Effector CD4-positive, alpha-beta T cell (primary cell): ENCODE measurements at places on chromosomes 11 and 22.

- DNase-seq = no peak
These were observed 29.8 kb upstream of the LDHA start for GRCh38 chr11:18364495-18365073.

DNA sequence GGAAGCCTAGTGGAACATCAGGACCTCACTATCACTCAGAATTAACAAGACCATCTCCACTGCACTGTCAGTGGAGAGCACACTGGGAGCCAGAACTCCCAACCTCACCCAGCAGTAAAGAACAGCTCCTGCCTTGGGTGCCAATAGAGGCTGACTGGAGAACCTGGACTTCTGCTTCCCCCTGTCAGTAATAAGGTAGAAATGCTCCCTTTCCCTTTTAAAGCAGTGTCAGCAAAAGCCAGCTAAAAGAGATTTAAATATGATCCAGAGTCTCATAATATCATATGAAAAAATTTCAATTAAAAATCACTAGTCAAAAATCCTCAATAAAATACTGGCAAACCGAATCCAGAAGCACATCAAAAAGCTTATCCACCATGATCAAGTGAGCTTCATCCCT, 82.8 kb downstream of the SPATA19 start:
- DNase-seq = no peak

DNA sequence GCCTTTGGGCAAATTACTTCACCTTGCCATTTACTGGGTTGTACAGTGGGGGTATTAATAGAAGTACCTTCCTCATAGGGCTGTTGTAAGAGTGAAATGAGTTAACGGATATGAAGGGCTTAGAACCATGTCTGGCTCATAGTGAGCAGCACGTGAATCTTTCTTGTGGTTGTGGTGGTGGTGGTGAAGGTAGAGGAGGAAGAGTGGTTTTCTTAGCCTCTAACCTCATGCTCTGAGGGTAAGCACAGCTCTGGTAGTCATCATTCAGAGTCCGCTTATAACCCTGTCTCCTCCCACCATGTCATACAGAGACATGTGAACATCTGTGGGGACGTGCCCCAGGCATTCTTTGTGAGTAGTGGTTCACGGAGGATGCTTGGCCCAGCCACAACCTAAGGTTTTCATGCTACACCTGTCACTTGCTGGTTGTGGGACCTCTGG, 43.6 kb downstream of the TEAD1 start:
- DNase-seq = peak; percentile 9

DNA sequence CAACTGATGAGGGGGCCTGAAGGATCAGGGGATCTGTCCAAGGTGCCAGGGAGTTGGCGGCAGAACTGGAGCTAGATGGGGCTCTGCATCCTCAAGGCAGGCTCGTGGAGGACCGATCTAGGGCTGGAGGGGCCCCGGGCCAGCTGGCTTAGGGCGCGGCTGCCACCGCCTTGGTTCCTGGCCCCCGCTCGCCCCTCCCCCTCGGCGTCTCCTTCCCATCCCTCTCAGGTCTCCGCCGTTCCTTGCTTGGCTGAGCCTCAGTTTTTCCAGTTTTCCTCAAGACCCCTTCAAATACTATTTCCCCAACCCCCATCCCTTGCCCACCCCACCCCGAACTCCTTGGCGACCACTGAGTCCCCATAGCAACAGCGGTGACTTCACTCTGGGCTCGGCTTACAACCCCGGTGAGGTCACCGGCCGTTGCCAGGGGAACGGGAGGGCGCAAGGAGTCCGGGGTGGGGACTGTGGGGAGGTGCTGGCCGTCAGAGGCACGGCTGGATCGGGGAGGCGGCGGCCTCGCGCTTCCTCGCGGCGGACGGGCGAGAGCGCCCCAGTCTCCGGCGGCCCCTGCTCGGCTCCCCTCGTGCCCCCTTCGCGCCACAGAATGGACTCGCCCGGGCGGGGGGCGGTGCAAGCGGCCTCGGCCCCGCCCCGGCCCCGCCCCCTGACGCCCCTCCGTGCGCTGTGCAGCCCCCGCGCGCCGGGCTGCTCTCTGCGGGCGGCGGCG, 7.5 kb downstream of the FREY1 start:
- DNase-seq = peak; percentile 50

- no peak for DNase-seq
These were observed 107.0 kb downstream of the FAM76B start for GRCh38 chr11:95682552-95682951.

DNA sequence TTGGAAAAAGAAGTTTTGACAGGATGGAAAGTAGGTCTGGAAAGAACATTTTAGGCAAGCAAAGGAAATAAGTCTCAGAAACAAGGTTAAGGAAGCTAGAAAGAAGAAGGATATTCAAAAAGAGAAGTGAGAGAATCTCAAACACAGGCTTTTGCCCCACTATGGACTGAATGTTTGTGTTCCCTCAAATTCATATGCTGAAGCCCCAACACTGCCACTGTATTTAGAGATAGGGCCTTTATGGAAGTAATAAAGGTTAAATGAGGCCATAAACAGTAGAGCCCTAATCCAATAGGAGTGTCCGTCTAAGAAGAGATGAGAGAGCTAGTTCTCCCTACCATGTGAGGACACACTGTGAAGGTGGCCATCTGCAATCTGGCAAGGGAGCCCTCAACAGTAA, 20.6 kb upstream of the RPS13 start:
- no peak for DNase-seq

- no peak for DNase-seq
These were observed 23.0 kb downstream of the LARGE2 start for GRCh38 chr11:45945397-45945999.

DNA sequence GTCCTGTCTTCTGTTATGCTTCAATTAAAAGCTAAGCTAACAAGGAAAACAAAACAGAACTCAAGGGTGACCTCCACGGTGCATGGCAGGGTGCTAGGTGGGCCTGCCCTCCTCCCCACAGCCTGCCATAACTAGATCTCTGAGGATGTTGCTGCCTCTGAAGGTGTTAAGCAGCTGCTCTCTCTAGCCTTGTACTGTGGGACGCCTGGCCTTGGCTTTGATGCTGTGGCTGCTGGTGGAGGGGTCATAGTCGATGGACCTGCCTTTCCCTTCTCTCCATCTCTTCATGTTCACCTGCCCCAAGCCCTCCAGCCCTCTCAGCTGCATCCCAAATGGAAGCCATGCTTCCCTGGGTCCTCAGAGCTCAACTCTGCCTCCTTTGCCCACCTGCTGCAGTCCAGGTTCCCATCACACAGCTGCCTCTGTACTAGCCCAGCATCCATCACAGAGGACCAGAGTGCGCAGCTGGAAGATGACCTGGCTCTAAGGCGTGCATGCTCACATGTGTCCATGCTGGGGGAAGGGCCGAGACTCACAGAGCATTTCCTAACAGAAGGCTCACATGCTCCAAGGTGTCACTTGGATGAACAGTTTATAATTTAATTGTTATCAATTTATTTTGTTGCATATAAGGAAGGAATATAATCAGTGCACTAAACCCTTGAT, 180.3 kb upstream of the E2F8 start:
- no peak for DNase-seq

DNA sequence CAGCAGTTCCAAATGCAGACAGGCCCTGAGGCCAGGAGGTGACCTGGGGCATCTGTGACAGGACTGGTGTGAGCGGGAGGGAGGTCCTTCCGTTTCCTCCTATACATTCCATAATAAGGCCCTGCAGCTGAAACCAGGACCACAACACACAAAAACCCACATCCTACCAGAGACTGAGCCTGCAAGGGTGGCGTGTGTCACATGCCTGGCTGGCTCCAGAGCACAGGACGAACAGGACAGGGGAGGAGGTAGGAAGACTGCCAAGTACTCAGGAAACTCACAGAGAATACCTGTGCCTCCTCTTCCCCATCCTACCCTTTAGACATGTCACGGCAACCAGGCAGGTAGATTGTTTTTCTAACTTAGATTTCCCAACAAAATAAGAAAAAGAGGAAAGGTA, 103.9 kb downstream of the ARL14EP start:
- DNase-seq = no peak

GRCh38 chr11:61959678-61960077, 7.8 kb downstream of the FTH1 start:
- no peak for DNase-seq

- DNase-seq = no peak
These were observed 147.6 kb downstream of the SPATA19 start for GRCh38 chr11:133697603-133698180.

GRCh38 chr11:120682866-120683265, 171.3 kb downstream of the GRIK4 start:
- no peak for DNase-seq

GRCh38 chr11:9780929-9781328, 117.1 kb downstream of the SWAP70 start:
- no peak for DNase-seq

DNA sequence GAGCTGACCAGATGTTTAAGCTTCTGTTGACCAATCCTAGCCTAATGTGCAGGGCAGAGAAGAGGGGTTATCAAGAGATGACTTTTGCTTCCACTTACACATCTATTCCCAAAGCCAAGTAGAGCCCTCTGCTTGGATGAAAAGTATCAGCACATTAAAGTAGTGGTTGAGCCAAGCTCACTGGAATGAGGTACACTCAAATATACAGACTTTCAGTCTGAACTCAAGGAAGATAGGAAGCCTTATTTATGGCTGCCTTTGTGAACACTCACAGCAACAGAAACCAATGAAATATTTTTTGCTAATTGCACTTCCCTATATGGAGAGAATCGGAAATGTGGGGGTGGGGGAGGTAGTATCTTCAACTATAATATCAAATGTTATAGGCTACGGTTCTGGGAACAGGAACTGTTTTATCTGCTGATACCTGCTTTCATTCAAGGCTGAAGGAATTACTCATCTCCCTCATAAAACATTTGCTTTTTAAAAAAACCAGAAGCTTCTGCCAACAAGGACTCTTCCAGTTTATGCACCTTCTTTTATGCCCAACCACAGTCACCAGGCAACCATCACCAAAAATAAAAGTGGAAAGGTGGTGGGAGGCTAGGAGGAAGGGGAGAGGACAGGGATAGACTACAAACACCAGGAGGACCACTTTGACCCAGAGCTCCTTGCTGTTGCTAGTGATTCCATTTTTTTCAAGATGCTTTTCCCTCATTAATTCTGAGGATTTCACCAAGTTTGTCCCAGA, 91.2 kb downstream of the CLPB start:
- DNase-seq = no peak

- DNase-seq = no peak
These were observed 19.0 kb downstream of the RSF1 start for GRCh38 chr11:77801477-77801876.

DNA sequence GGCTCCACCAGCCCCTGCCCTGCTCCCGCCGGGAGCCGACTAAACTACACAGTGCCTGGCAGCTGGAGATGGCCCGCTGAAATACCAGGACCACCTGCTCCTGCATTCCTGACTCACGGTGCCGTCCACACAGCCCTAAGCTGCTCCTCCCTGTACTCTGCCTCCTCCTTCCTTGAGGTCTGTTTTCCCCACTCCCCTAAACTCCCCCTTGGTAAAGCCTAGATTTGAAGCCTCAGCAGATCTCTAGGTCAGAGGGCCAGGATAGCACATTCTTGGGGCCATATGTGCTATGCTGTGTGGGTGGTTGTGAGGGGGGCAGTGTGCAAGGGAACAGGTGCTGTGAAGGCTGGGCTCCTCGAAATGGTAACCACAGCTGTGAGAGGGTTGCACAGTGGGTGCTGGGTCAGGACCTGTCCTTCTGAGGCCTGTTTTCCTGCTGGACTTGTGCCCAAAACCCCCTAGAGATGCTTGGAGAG, 9.7 kb downstream of the LRFN4 start:
- DNase-seq = no peak

DNA sequence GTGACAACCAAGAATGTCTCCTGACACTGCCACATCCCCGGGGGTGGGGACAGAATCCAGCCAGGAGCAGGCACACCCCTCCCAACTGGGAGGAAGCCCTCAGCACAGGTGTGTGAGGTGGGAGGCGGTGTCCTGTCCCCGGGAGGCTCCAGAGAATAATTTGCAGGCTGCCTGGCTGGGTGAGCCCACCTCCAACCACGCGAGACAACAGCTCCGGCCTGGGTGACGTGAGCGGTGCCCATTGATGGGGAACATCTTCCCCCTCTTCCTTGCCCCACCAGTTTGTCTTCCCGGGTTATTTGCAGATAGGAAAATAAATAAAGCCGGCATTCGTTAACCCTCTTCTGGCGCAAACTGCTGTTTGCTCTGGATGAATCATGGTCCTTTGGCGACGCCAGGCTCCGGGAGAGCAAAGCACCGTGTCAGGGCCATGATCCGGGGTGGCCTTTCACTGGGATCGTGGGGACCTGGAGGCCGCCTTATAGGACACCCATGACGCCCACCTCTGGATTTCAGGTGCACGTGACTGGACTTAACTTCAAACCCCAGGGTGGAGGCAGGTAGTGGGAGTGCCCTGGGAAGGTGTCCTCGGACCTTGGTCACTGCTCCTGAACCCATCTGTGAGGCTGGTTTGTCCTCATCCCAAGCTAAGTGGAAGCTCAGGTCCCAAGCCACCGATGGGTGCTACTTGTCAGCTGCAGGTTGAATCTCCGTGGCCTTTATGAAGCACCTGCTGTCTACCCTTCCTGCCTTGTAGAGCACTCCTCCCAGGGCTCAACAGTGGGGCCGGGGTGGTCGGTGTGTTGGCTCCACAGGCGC, 13.9 kb downstream of the CCND1 start:
- no peak for DNase-seq

- no peak for DNase-seq
These were observed 6.3 kb upstream of the PYGM start for GRCh38 chr11:64765851-64766665.

GRCh38 chr22:32754413-32755041, 47.0 kb upstream of the TIMP3 start:
- no peak for DNase-seq
